Renal pelvis (tissue), 12 donors: ENCODE measurements at places on chromosomes 4 and X. TPM values are rescaled to one million over a fixed set of nuclear protein-coding genes. Genes with fewer than 3 reads are reported as not detected.

DNA sequence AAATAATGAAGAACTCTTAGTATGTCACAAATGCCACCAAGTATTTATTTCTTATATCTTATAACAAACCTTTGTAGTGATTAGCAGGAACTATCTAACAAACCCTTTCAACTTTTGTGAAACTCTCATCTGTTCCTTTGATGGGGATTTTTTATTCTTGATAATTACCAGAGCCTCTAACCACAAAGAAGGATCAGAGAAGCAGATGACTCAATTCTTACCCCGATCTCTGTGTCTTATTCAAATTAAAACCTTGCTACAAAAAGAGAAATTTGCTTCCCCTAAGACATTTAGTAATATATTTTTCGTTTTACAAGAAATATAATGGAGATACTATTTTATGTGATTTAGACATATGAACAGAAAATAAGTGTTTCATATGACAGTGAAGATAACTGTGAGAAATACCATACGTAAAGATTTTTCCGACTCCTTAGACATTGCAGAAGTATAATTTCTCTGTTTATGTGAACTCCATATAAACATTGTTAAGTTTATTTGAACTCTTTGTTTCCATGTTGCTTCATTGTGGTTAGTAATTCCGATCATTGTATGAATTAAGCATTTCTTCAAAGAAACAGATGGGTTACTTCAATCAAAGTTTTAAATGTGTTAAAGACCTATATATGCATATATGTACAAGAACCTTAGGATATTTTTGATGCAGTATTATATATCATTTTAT, 205.4 kb downstream of the CFAP299 start:
- DNase-seq: no peak

GRCh38 chrX:50698944-50699343, 115.0 kb downstream of the SHROOM4 start:
- no peak for DNase-seq

DNA sequence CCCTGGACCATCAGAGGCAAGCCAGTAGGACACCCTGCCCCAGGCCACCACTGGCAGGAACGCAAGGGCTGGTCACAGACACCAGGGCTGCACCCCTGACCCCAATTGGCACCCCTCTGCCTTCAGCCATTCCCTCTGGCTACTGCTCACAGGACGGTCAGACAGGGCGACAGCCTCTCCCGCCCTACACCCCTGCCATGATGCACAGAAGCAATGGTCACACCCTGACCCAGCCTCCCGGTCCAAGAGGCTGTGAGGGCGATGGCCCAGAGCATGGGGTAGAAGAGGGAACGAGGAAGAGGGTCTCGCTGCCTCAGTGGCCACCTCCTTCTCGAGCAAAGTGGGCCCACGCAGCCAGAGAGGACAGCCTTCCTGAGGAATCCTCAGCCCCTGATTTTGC, 143.5 kb downstream of the SOWAHB start:
- no peak for DNase-seq

DNA sequence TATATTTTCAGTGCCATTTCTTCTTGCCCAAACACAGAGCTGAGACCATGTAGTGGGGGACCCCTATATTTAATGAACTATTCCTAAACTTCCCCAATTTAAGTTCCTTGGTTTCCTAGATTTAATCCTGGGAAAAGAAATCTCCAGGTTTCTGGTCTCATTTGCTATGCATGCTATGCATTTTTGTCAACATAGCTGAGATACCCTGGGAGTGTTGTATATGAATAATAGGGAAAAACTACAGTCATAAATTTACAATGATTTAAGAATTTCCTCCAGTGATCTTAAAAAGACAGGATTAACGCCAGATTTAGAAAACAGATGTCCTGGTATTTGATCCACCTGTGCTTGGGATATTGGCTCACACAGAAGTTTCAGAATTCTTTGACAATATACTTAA, 136.8 kb upstream of the RAPGEF2 start:
- no peak for DNase-seq

GRCh38 chr4:1784789-1785591, 8.1 kb upstream of the FGFR3 start:
- DNase-seq: no peak

DNA sequence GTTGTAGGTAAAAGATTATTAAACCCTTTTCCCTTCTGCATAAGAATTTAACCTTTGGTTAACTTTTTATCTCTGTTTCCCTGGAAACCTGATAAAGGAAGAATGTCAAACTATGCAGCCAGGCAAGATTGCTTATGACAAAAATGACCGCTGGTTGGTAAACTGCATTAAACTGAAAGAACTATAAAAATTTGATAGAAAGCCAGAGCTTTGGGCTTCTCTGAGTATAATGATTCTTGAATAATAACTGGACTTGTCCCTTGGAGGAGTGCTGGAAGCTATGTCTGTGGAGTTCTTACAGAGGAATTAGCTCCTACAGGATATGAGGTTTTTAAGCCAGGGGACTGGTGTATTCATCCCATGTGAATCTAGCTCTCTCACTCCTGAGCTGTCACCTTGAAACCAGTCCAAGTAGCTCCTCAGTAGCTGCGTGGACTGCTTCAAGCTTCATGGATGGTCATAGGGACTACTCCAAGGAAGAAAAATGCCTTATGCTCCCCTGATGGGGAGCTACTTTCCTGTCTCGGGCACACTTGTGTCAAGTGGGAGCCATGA, 52.0 kb downstream of the RASL11B start:
- DNase-seq: no peak

KDR gene
- 60.2 TPM for polyA plus RNA-seq

RNF128 gene
- polyA plus RNA-seq: 12.7 TPM
